ENCODE measurements at places on chromosomes 2 and 18.

DNA sequence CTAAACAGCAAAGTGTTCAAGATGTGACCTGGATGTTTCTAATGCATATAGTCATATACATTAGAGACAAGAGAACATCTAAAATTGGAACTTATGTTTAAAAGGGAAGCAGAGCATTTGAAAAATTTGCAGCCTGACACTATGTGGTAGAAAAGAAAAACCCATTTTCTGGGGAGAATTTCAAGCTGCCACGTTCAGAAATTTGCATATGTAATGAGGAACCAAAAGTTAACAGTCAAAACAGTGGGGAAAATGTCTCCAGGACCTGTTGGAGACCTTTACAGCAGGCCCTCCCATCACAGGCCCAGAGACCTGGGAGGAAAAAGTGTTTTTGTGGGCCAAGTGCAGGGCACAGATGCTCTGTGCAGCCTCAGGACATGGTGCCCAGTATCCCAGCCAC, 8.2 kb upstream of the TMEM18 start:
- no peak for DNase-seq

DNA sequence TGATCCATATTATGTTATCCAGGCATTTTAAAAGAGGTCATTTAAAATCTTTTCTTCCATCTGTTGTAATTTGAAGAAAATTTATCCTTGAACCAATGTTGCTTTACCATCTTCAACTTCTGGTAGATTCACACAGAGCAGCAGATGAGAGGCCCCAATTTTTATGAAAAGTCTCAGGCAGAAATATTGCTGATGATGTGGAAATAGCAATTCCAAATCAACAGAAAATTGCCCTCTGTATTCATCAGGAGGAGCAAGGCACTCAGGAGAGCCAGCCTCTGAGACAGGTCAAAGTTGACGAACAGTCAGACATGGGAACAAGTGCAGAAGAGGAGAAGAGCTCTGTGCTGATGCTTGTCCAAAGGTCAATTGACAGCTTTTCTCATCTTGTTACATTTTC, 444.9 kb downstream of the NCKAP5 start:
- DNase-seq = no peak

DNA sequence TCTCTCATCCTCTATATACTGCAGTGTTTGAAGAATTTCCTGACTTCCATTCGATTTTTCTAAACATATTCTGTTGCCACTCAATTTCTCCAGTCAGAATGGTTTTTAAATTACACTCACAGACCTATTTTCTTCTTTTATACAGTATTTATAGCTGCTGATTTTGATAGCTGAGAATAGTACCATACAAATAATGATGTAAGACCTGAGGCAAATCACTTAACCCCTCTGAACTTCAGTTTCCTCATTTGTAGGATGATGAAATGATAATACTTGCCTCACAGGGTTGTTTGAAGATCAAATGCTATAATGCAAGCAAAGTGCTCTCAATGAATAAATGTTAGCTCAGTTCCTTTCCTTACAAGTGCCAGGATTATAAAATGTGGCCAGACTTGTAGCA, 241.8 kb downstream of the CPS1 start:
- DNase-seq = no peak

DNA sequence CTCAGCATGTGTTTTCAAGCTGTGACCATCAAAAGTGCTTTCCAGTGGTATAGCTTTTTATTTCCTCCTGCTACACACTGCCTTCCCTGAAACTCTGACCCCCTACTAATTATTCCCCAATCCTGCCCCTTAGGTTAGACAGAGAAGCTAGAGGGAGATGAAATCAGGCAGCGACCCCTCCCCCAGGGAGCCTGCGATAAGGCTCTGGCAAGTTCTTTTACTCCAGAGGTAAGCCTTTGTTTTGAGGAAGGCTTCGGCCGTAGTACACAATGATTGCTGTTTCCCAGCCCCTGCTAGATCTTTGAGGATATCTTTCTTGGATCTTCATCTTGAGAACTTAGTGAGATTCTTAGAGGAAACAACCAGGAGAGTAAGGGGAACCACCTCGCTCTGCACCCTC, 33.5 kb upstream of the NOL4 start:
- DNase-seq = no peak

DNA sequence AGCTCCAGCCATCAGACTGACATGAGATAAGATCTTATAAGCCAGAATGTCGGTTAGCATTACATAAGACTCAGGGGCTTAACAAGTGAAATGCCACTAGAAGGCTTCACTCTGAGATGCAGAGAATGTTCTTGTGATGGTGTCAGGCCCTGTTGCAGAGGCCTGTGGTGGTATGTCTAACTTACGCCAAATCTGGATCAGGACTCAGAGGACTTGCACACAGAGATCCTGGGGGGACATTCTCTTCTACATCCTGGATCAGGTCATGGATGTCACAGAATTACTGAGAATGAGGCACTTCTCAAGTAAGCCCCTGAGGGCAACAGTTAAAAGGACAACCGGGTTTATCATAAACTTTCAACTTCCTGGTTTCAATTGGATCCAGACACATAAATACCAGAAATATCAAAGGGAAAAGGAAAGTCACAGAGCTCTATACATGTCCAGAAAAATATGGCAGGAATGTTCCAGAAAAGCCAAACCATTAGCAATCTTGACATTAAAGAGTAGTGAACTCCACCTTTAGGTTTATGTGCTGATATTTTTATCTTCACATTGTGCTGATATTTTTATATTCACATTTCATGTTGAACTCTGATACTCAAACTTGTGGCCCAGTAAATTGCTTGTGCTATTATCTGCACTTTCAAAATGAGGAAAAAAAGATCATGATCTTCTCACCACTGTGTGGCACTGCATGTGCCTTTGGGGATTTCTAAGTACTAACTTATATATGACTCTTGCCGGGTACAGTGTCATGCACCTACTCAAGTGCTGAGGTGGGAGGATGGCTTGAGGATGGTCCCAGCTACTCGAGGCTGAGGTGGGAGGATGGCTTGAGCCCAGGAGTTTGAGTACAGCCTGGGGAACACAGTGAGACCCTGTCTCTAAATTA, 137.5 kb upstream of the RNF152 start:
- DNase-seq = no peak

GRCh38 chr2:38259311-38259710, 117.8 kb downstream of the ATL2 start:
- DNase-seq = no peak

- no peak for DNase-seq
These were observed 54.6 kb upstream of the CYTIP start for GRCh38 chr2:157498483-157498882.

GRCh38 chr2:81747481-81748070, 1443.0 kb upstream of the LRRTM1 start:
- DNase-seq = no peak

- no peak for DNase-seq
These were observed 121.4 kb downstream of the ZNF236 start for GRCh38 chr18:76943542-76944339.

- DNase-seq = no peak
These were observed 5.3 kb upstream of the PXDN start for GRCh38 chr2:1749489-1750119.

GRCh38 chr2:127479219-127479825, 47.0 kb downstream of the IWS1 start:
- DNase-seq = peak; percentile 45

DNA sequence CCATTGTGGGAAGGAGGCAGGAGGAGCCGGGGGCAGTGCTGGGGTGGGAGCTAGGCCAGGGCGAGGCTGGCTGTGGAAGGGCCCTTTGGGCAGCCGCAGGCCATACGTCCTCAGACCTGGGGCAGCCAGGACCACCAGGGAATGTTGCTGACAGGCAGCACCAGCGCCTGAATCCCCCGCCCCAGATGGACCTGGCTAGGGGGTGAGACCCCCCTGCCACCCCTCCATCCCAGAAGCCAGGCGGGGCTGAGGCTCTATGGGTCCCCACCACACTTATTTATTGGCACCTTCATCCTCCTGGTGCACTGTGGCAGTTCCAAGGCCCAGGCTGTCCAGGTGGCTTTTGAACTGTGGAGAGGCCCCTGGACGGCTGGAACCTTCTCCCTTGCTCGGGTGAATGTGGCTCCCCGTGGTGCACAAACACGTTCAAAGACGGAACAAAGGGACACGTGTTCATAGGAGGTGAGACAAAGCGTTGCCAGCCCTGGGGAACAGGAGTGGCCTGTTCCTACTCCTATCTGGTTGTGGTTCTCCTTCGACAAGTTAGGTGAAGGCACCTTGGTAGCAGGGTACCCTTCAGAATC, 35.1 kb downstream of the RAMP1 start:
- no peak for DNase-seq

- no peak for DNase-seq
These were observed 24.9 kb downstream of the MTA3 start for GRCh38 chr2:42593282-42593681.

GRCh38 chr2:200399046-200399445, 92.6 kb downstream of the SPATS2L start:
- no peak for DNase-seq

GRCh38 chr2:239756790-239757760, 268.1 kb downstream of the NDUFA10 start:
- DNase-seq = no peak

DNA sequence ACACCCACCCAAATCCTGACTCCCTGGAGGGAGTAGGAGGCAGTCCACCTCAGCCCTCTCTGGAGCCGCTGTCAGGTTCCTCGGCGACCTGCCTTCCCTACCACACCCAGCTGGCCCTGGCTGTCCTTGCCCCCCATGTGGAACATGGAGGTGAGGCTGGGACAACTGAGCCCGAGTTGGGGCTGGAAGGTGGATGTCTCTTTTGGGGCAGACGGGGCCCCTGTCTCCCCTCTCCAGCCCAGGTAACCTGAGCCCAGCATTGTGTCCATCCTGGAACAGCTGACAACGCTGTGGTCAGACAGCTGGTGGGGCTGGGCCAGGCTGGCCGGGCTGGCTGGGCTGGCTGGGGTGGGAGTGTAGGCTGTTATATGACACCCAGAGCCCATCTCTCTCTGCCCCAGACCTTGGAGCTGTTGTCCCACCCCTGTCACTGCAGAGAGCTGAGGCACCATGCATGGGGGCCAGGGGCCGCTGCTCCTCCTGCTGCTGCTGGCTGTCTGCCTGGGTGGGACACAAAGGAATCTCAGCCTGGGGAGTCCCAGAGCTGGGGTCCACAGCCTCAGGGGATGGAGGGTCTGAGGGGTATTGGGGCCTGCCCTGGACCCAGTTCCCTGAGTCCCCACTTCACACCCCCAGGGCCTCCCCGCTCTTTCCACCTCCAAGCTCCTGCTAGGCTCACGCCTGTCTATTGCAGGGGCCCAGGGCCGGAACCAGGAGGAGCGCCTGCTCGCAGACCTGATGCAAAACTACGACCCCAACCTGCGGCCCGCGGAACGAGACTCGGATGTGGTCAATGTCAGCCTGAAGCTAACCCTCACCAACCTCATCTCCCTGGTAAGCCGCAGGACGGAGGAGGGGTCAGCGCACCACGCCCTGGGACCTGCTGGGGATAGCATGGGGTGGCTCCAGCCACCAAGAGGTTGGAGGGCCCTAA, at the start of gene CHRNG:
CHRNG (plus strand) TSS at position 395 of the 934 bp plus-strand sequence; CDS start at position 451, 56 bp downstream.
- no peak for DNase-seq

DNA sequence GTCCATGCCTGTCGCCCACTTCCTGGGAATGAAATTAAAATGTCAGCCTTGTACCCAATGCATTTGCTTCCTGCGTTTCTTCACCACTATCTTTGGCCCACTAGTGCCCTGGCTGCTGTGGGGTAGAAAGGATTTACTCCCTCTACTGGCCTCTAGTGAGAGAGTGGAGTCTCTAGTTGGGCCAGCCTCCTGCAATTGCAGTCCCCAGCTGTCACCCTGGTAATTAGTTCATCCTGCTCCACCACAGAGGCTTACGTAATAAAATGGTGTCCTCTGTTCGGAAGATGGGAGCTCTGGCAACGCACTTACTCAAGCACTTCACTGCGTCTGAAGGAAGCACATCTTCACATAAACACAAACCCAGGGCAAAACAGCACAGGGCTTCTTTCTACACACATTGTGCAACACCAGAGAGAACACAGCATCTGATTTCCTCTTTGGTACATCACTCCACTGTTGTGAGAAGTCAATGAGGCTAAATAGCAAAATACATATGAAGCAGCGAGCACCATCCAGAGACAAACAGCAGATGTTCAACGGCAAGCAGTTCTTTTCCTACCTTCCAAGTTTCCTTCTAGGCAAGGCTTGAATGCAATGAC, 274.6 kb downstream of the LRATD1 start:
- DNase-seq = no peak

Measured in GM10248 (cell line).